Prostate gland (tissue), 2 donors: ENCODE measurements at places on chromosomes 2 and 18.

- H3K4me3 ChIP-seq, result no peak overlapping the region
- H3K27ac ChIP-seq, result no peak overlapping the region
- DNase-seq, result no peak
- no peaks in the 10 kb centered on the region for H3K27me3 ChIP-seq
- H3K4me1 ChIP-seq, result no peaks in the 10 kb centered on the region
- no peaks in the 10 kb centered on the region for H3K36me3 ChIP-seq
Observed at GRCh38 chr2:240284503-240285259, 144.2 kb upstream of the OTOS start.

GRCh38 chr2:101305492-101306078 is 2.9 kb downstream of the RNF149 start:
- peak overlapping the region; percentile 99 for H3K4me3 ChIP-seq
- H3K27ac ChIP-seq, result no peak overlapping the region
- H3K27me3 ChIP-seq, result no peaks in the 10 kb centered on the region

DNA sequence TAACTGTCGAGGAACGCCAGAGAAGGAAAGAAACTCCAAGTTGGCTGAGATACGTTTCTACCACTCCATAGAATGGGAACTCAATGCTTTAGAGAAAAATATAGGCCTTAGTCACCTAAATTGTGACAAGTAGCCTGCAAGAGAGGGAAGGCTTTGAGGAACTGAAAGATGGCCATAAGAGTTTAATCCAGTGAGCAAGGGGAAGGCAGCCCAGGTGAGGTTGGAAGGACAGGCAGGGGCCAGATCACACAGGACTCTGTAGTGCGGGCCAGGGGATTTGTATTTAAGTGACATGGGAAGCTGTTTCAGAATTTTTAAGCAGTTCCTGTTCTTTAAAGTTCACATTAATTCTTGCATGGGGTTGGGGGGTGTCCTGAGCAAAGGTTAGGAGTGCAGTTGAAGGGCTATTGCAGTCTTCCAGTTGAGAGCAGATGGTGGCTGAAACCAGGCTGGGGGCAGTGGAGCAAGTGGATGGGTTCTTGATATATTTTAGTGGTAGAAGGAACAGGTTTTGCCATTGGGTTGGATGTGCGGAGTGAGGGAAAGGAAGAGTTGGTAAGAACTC is 138.9 kb upstream of the PELI1 start:
- H3K27me3 ChIP-seq, result no peaks in the 10 kb centered on the region
- H3K4me1 ChIP-seq, result no peaks in the 10 kb centered on the region
- no peaks in the 10 kb centered on the region for H3K36me3 ChIP-seq
- H3K4me3 ChIP-seq, result no peak overlapping the region
- H3K27ac ChIP-seq, result no peak overlapping the region
- no peak for DNase-seq

DNA sequence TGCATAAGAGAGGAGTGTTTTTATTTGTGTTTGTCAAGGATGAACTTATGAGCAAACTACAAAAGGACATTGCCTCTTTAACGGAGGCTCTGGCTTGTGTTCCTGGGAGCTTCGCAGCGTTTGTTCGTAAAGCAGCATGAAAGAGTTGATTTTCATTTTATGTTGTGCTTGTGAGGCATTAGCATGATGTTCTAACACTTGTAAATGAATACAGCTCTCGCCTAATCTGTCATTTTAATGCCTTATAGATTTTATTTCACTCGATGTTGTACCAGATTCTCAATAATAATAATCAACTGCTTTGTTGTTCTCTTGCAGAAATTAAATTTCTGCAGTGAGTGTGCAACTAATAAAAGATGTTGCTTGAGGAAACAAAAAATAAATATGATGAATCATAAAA is 687.3 kb upstream of the FANCL start:
- no peak for DNase-seq
- no peak overlapping the region for H3K4me3 ChIP-seq
- H3K27ac ChIP-seq, result no peak overlapping the region
- no peaks in the 10 kb centered on the region for H3K4me1 ChIP-seq
- H3K36me3 ChIP-seq, result no peaks in the 10 kb centered on the region
- no peaks in the 10 kb centered on the region for H3K27me3 ChIP-seq

DNA sequence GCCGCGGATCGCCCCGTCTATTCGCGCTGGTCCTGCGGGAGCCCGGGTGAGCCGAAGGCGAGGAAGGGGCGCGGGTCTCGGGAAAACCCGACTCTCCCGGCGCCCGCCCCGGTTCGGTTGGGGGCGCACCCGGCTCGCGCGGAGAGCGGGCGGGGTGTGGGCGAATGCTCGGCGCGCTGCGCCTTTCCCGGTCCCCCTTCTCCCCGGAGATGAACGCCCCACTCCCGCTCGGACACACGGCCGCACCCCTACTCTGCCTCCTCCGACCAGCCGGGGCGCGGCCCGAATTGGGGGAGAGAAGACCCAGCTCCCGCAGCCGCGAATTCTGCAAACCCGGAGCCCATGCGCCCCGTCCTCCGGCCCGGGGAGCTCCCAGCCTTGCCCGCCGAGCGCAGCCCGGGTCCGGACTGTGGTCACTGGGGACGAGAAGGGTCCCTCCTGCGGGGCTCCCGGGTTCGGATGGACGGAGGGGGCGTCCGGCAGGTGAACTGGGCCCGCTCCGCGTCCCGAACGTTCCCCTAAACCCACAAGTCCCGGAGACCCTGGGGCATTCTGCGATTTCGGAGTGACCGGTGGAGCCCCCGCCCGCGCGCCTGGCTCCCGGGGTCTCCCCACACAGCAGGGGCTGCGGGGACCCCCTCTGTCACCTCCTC is 734 bp downstream of the KCNG2 start:
- H3K4me1 ChIP-seq, result peaks cover 11% of the 10 kb centered on the region
- H3K27me3 ChIP-seq, result peaks cover 16% of the 10 kb centered on the region
- DNase-seq, result no peak
- H3K27ac ChIP-seq, result no peak overlapping the region

GRCh38 chr2:177329064-177329463 is 63.5 kb upstream of the AGPS start:
- H3K4me1 ChIP-seq, result no peaks in the 10 kb centered on the region
- no peaks in the 10 kb centered on the region for H3K36me3 ChIP-seq
- no peak overlapping the region for H3K27ac ChIP-seq
- no peak for DNase-seq
- H3K27me3 ChIP-seq, result no peaks in the 10 kb centered on the region
- H3K4me3 ChIP-seq, result no peak overlapping the region

DNA sequence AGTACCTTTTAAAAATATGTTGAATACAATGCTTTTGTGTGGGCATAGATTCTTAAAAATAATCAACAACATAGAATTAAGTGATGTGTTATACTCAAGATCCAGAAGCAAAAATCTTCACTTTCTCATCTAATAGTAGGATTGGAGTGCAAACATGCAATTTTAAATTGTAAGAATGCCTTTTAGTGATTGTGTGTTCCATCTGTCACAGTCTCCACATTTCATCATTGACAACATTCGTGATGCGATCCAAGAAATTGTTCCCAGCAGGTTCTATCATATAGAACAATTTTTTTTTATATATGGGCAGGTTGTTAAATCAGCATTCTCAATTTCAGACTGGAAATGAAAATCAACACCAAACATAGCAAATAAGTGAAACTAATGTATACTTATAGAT is 1671.8 kb upstream of the SLC39A10 start:
- no peaks in the 10 kb centered on the region for H3K4me1 ChIP-seq
- H3K27ac ChIP-seq, result no peak overlapping the region
- no peak overlapping the region for H3K4me3 ChIP-seq

GRCh38 chr2:240353944-240354343 is 81.5 kb upstream of the GPC1 start:
- no peak overlapping the region for H3K27ac ChIP-seq
- H3K36me3 ChIP-seq, result no peaks in the 10 kb centered on the region
- no peak overlapping the region for H3K4me3 ChIP-seq
- no peak for DNase-seq

DNA sequence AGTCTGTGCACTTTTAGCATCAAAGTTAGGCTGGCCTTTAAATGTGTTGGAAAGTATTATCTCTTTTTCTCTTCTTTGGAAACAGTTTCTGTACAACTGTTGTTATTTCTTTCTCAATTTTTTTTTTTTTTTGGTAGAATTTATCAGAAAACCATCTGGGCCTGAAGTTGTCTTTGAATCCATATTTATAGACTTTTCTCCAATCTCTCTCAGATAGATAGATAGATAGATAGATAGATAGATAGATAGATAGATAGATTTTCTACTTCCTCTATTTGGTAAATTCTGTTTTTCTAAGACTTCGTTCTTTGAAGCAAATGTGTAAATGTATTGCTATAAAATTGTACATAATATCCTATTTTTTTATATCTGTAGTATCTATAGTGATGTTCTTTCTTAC is 17.5 kb downstream of the DNAJC10 start:
- H3K27me3 ChIP-seq, result no peaks in the 10 kb centered on the region
- no peak overlapping the region for H3K27ac ChIP-seq
- H3K4me1 ChIP-seq, result no peaks in the 10 kb centered on the region
- DNase-seq, result no peak
- H3K4me3 ChIP-seq, result no peak overlapping the region

- no peaks in the 10 kb centered on the region for H3K4me1 ChIP-seq
- H3K4me3 ChIP-seq, result no peak overlapping the region
Observed at GRCh38 chr2:16669388-16669787, 3.8 kb upstream of the CYRIA start.

- no peak overlapping the region for H3K27ac ChIP-seq
- DNase-seq, result no peak
- no peaks in the 10 kb centered on the region for H3K36me3 ChIP-seq
- no peak overlapping the region for H3K4me3 ChIP-seq
- H3K4me1 ChIP-seq, result no peaks in the 10 kb centered on the region
- no peaks in the 10 kb centered on the region for H3K27me3 ChIP-seq
Observed at GRCh38 chr2:56148825-56149224, 35.0 kb upstream of the CCDC85A start.

- H3K4me1 ChIP-seq, result no peaks in the 10 kb centered on the region
- no peak overlapping the region for H3K27ac ChIP-seq
- H3K36me3 ChIP-seq, result no peaks in the 10 kb centered on the region
- no peak overlapping the region for H3K4me3 ChIP-seq
- H3K27me3 ChIP-seq, result no peaks in the 10 kb centered on the region
Observed at GRCh38 chr2:213021971-213022899, 129.2 kb downstream of the IKZF2 start.

DNA sequence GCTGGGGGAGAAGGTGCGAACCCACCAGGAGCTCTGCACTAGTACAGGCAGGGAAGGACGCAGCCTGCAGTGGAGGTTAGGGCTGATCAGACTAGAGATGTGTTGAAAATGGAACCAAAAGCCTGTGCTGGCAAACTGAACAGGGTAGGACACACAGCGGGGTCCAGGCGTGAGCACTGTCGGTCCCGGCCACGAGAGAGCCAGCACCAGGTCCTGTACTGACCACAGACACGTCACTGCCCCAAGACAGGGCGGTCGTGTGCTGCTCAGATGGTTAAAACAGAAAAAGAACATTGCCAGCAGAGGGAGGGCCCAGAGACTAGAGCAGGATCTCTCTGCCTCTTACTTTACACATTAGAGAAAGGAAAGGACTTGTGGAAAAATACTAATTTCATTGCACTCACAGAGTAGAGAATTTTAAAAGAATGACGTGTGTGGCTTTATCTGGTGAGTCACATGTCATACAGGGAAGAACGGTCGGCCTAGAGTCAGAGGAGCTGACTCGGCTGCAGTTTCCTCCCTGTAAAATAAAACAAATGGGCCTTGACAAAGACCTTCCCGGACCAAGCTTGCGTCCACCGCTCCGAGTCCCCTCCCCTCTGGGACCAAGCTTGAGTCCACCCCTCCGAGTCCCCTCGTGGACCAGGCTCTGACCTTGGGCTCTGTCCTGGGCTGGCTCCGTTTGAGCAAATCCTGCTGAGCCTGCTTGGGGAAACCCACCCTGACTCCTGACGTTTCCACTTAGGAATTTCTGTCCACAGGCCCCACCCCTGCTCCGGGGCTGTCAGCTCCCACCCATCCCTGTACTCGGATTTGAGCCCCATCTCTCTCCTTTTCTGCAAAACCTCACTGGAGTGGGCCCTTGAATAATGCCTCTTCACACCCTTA is 16.7 kb upstream of the ADI1 start:
- no peak for DNase-seq
- no peaks in the 10 kb centered on the region for H3K36me3 ChIP-seq
- H3K27me3 ChIP-seq, result no peaks in the 10 kb centered on the region

DNA sequence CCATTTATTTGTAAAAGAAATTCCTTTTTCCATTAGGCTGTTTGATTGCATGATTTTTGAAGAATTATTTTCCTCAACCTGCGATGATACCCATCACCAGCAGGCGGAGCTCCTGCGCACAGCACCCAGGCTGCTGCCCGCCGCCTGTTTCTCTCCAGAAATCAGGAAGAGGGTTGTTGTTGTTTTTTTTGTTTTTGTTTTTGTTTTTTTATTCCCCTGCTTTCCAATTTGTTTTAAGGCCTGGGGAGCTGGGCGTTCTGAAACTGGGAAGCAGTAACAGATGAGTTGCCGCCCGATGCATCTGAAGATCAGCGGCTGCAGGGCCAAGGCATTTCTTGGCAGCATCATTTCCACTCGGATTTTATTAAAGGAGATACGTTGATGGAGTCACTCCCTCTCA is 132.1 kb downstream of the MBP start:
- H3K4me3 ChIP-seq, result no peak overlapping the region
- H3K36me3 ChIP-seq, result no peaks in the 10 kb centered on the region
- peak; percentile 30 for DNase-seq
- H3K27me3 ChIP-seq, result no peaks in the 10 kb centered on the region

- H3K4me3 ChIP-seq, result peak overlapping the region; percentile 49
- peak; percentile 28 for DNase-seq
- H3K27ac ChIP-seq, result peak overlapping the region; percentile 33
- no peaks in the 10 kb centered on the region for H3K36me3 ChIP-seq
- H3K27me3 ChIP-seq, result no peaks in the 10 kb centered on the region
Observed at GRCh38 chr2:56184500-56185011, 766 bp downstream of the CCDC85A start.

GRCh38 chr2:222303828-222304736 is 5.3 kb upstream of the PAX3 start:
- H3K27me3 ChIP-seq, result peaks cover 85% of the 10 kb centered on the region
- H3K36me3 ChIP-seq, result no peaks in the 10 kb centered on the region
- DNase-seq, result no peak

GRCh38 chr18:72171596-72171995 is 372.5 kb downstream of the CBLN2 start:
- no peaks in the 10 kb centered on the region for H3K27me3 ChIP-seq
- H3K36me3 ChIP-seq, result no peaks in the 10 kb centered on the region
- H3K4me3 ChIP-seq, result no peak overlapping the region
- H3K27ac ChIP-seq, result no peak overlapping the region
- DNase-seq, result no peak
- H3K4me1 ChIP-seq, result no peaks in the 10 kb centered on the region

GRCh38 chr2:134189009-134189720 is 64.7 kb upstream of the MGAT5 start:
- no peak overlapping the region for H3K4me3 ChIP-seq
- H3K27ac ChIP-seq, result no peak overlapping the region
- H3K27me3 ChIP-seq, result no peaks in the 10 kb centered on the region
- H3K4me1 ChIP-seq, result no peaks in the 10 kb centered on the region
- no peak for DNase-seq

DNA sequence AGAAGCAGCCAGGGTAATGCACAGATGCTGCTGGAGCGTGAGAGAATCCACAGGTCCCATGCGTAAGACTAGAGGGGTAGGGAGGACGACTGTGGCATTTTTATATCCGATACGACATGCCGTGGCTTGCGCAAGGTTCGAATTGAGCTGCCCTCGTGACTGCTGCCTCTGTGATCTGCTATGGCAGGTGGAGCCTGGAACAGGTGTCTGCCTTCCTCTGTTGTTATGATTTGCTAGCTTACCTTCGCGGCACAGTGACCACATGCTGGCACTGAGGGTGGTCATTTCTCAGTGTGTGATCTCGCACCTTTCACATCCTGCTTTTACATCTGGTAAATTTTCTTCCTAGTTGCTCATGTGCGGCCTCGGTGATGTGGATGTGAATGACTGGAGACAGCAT is 240.2 kb downstream of the ALPK2 start:
- no peaks in the 10 kb centered on the region for H3K36me3 ChIP-seq
- H3K4me1 ChIP-seq, result no peaks in the 10 kb centered on the region
- H3K27me3 ChIP-seq, result no peaks in the 10 kb centered on the region
- H3K4me3 ChIP-seq, result no peak overlapping the region
- H3K27ac ChIP-seq, result no peak overlapping the region
- no peak for DNase-seq
